ENCODE measurements at places on chromosomes 3 and 15.

DNA sequence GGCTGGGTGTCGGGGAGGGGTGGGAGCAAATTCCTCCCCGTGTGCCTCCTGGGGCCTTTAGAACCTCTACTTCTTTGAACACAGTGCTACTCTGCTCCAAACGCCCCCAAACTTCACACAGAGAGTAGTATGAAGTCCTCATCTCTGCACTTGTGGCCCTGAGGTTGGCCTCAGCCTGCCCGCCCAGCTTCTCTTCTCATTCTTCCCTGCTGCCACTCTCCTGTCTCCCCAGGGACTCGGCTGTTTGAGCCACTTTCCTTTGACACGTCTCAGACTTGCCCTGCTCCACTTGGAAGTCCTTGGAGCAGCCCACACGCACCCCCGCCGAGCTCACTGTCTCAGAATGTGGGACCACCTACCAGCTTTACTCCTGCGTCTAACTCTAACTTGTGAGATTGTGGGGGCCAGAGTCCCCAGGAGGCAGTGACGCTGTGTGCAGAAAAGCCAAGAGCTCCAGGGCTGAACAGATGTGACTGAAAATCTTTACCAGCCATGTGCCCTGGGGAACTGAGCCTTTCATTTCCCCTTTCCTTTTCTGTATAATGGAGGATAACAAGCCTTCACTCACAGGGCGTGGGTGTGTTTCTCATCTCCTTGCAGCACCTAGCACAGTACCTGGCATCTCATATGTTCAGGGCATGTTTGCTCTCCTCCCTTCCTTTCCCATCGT is 233.6 kb upstream of the CTDSPL start:
- no peak overlapping the region for H3K4me3 ChIP-seq
- DNase-seq = no peak
- peaks cover 3% of the 10 kb centered on the region for H3K27me3 ChIP-seq
- H3K36me3 ChIP-seq = no peaks in the 10 kb centered on the region

- H3K27ac ChIP-seq = no peak overlapping the region
- H3K4me1 ChIP-seq = no peaks in the 10 kb centered on the region
- peaks cover 9% of the 10 kb centered on the region for H3K27me3 ChIP-seq
- no peak for DNase-seq
- H3K36me3 ChIP-seq = no peaks in the 10 kb centered on the region
These were observed 57.7 kb downstream of the TRIM69 start for GRCh38 chr15:44794072-44794471.

GRCh38 chr3:182487143-182487542 is 306.2 kb upstream of the ATP11B start:
- H3K27me3 ChIP-seq = no peaks in the 10 kb centered on the region
- H3K4me3 ChIP-seq = no peak overlapping the region
- no peak for DNase-seq
- no peaks in the 10 kb centered on the region for H3K4me1 ChIP-seq
- H3K36me3 ChIP-seq = no peaks in the 10 kb centered on the region

GRCh38 chr3:65438612-65439011 is 600.1 kb downstream of the MAGI1 start:
- no peaks in the 10 kb centered on the region for H3K4me1 ChIP-seq
- no peak overlapping the region for H3K4me3 ChIP-seq
- no peak for DNase-seq
- no peak overlapping the region for H3K27ac ChIP-seq

- H3K36me3 ChIP-seq = no peaks in the 10 kb centered on the region
- no peak for DNase-seq
- H3K4me1 ChIP-seq = no peaks in the 10 kb centered on the region
- H3K4me3 ChIP-seq = no peak overlapping the region
- H3K27ac ChIP-seq = no peak overlapping the region
These were observed 179.8 kb downstream of the ZPLD1 start for GRCh38 chr3:102614585-102614984.

DNA sequence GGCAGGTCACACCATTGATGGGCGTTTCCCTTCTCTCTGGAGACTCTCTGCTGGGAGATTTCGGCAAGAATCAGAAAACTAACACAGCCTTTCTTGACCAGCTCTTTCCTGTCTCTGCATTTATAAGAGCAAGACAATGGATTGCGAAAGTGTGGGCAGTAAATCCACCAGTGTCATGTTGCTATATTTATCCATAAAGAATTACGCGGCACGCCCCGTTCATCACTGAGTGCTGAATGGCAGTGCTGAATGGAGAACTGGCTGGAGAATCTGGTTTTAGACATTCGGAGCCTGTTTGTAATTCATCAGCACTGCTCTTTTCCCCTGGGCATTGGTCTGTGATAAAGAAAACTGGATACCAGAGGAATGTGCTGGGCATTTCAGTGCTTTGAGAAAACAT is 2.0 kb upstream of the CEMIP start:
- no peaks in the 10 kb centered on the region for H3K36me3 ChIP-seq
- no peak overlapping the region for H3K27ac ChIP-seq
- H3K4me3 ChIP-seq = no peak overlapping the region
- no peak for DNase-seq

GRCh38 chr3:37309921-37310665 is 135.7 kb upstream of the LRRFIP2 start:
- no peak for DNase-seq
- peaks cover 24% of the 10 kb centered on the region for H3K36me3 ChIP-seq
- H3K4me1 ChIP-seq = peaks cover 13% of the 10 kb centered on the region
- no peaks in the 10 kb centered on the region for H3K27me3 ChIP-seq
- no peak overlapping the region for H3K4me3 ChIP-seq

DNA sequence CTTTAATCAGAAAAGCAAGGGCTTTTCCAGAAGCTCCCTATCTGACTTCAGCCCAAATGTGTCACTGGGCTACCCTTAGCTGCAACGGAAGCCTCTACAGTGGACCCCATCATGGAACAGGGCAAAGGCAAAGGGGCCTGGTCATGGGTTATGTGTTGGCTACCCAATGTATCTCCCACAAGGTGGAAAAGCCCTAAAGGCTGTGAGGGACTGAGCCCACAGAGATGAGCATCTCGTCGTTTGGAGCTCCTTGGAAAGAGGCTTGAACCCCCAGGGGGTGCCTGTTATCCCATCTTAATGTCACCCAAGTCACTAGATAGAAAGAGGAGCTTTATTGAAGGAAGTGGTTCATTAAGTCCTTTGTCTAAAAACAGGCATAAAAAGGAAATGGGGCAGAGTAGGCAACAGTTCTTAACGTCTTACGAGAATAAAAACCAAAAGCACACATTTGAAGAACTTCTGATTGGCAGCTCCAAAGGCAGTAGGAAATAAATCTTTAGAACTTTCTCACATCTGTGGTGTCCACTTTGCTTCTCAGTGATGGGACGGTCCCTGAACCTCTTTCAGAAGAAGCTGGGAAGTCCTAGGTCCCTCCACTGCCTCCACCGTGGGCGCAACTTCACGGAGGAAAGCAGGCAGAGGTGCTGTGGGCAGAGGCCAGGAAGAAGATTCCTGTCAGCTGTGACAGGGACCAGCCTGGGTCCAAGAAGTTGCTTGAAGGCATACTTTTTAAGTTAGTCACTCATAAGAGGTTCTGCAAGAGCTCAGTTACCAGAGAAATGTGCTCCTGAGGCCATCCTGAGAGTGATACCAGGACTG is 93.7 kb downstream of the MYLK start:
- peaks cover 11% of the 10 kb centered on the region for H3K27me3 ChIP-seq
- H3K36me3 ChIP-seq = no peaks in the 10 kb centered on the region
- no peak overlapping the region for H3K27ac ChIP-seq
- H3K4me1 ChIP-seq = no peaks in the 10 kb centered on the region
- DNase-seq = no peak
